Pulmonary artery endothelial cell (primary cell): ENCODE measurements at places on chromosomes 7 and 10. TPM values are rescaled to one million over a fixed set of nuclear protein-coding genes. Genes with fewer than 3 reads are reported as not detected.

- DNase-seq, result no peak
Measured at GRCh38 chr10:15137036-15137359, 31.5 kb downstream of the NMT2 start.

DNA sequence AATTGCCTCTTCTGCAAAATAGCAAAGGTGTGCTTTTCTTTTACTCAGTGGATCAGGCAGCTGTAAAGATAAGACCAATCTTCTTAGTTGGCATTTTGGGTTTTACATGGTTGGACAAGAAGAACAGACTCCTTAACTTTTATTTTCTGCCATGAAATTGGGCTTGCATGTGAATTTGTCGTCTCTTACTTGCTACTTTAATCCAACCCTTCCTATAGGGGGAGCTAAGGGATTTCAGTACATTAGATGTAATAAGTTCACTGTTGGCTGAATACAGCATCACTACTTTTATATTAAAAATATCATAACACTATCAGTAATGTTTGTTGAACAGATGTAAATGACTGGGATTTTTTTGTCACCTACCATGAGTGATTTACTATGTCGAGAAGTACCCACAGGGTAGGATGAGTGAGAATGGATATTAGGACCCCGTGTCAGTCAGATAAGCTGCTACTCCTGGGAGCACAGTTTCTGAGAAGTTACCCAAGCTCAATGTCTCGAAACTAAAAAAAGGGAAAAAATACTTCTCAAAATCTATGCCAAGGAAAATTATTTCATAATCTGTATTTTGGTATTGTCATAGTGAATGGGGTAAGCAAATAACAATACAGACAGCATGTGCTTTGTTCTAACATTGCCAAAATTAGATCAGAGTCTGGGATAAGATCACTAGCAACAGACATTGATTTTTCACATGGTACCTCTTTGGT is 127.4 kb upstream of the AGR3 start:
- peak; percentile 10 for DNase-seq

DNA sequence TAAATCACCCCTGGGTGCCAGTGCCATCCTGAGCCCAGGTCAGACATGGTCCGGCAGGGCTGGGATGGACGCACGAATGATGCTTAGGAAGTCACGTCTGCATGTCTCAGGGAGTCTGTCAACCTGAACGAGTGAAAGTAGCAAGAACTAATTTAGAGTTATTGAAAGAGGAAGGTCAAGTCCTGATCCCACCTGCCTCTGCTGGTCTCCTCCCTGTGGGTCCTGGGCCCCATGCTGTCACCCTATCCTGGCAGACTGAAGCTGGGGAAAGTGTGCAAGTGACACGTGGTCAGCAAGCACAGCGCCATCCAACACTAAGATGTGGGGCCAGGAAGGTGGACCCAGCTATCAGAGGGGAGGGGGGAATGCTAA is 26.1 kb upstream of the GRID1 start:
- no peak for DNase-seq

GRCh38 chr10:83725567-83725966 is 413.7 kb upstream of the GHITM start:
- DNase-seq, result no peak

GRCh38 chr10:71294091-71294561 is 24.9 kb upstream of the SLC29A3 start:
- no peak for DNase-seq

- DNase-seq, result no peak
Measured at GRCh38 chr10:103766751-103767505, 88.4 kb downstream of the SH3PXD2A start.

DNA sequence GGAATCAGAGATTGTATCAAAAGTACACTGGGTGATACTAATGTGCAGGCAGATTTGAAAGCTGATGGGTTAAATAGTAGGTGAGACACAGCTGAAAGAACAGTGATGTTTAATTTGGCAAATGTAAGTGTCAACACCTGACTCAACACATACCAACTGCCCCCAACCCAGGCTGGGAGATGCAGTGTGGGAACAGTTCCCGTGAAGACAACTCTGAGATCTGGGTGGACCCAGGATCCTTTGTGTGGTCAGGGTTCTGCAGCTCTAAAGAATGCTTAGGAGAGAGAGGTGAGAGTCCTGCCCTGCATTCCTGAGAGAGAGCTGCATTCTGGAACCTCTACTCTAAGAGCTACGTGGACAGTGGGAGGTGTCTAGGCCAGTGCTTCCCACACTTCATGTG is 479.7 kb downstream of the RPS24 start:
- no peak for DNase-seq

The GNGT1 gene
- total RNA-seq, result not detected in 2 replicates

The GRM3 gene
- total RNA-seq, result not detected in 2 replicates

- no peak for DNase-seq
Measured at GRCh38 chr7:27840313-27840712, 100.4 kb downstream of the TAX1BP1 start.

GRCh38 chr10:111110771-111111170 is 33.9 kb downstream of the ADRA2A start:
- no peak for DNase-seq

GRCh38 chr7:157139111-157139809 is 534 bp downstream of the UBE3C start:
- no peak for DNase-seq

- DNase-seq, result no peak
Measured at GRCh38 chr10:71127104-71127503, 85.3 kb upstream of the UNC5B start.

The LIPJ gene
- 0.21 TPM in 1 of 2 replicates, not detected in the other for total RNA-seq

DNA sequence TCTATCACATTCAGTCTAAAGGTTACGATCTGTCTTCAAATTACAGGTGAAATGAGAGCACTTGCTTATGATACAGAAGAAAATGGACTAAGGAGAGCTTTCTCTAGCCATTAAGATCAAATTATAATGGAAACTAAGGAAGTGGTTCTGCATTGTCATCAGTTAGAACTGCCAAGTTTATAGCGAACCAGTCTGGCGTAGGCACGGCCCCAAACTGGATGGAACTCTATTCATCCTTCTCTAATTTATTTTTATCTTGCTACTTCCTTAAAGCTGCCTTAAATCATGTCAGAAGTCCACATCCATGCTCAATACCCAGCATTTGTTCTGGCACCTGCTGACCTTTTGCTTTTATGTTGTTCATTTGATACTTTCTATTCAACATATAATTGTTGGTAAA is 63.7 kb upstream of the APBB1IP start:
- no peak for DNase-seq
